ENCODE measurements at places on chromosomes 5 and 9. TPM values are rescaled to one million over a fixed set of nuclear protein-coding genes. Genes with fewer than 3 reads are reported as not detected.

Gene CSF1R
- total RNA-seq: not detected

Gene OTULIN
- 13.3 TPM for total RNA-seq

Gene KIF4B
- 0.26 TPM for total RNA-seq

Gene CDH9
- total RNA-seq: not detected

Gene CTXN3
- not detected for total RNA-seq

Gene ADRA1B
- under 0.01 TPM for total RNA-seq

Gene PAEP
- total RNA-seq: not detected

Gene FBXO10
- 17.6 TPM for total RNA-seq

Gene HTR1A
- not detected for total RNA-seq

Gene HAVCR2
- total RNA-seq: 0.64 TPM

Gene PCDHA4
- under 0.01 TPM for total RNA-seq

Gene TMEFF1
- 12.9 TPM for total RNA-seq

- no peak for DNase-seq
These were observed 202.6 kb downstream of the PIK3R1 start for GRCh38 chr5:68418201-68418600.

- no peak for DNase-seq
These were observed 33.1 kb upstream of the SPIN1 start for GRCh38 chr9:88355166-88355565.

GRCh38 chr5:19745247-19745646 is 242.8 kb downstream of the CDH18 start:
- no peak for DNase-seq

DNA sequence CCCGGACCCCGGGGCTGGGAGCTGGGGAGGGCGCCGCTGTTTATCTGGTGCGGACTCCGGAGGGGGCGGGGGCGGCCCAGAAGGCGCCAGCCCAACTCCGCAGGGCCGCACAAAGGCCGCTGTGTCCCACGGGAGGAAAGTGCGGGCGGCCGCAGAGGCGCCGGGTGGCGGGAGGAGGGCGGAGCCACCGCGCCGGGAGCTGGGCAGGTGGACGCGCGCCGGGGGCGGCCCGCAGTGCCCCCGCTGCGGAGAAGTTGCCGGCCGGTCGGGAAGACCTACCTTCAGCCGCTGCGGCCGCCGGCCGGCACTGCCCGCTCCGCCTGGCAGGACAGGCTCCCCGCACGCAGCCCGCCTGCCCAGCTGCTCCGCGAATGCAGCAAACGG is 43.6 kb downstream of the NACC2 start:
- no peak for DNase-seq

DNA sequence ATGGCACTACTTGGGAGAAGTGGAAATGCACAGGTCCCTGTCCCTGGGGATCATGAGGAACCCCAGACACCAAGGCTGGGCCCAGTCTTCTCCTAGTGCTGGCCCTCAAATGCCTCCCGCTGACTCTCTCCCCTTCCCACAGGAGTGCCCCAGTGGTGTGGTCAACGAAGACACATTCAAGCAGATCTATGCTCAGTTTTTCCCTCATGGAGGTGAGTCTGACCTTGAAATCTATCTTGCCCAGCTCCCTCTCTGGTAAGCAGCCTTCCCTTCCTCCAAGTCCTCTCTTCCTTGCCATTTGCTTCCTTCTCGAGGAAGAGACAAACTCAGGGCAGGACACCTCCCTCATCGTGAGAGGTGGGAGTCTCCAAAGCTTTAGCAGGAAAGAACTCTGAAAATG is 63.3 kb upstream of the GABRP start:
- DNase-seq: no peak

GRCh38 chr5:97751540-97751939 is 568.5 kb upstream of the RIOK2 start:
- DNase-seq: no peak

- DNase-seq: no peak
These were observed 55.8 kb upstream of the SHC3 start for GRCh38 chr9:89234205-89235067.

- DNase-seq: no peak
These were observed 14.5 kb downstream of the VAV2 start for GRCh38 chr9:133977421-133978201.

DNA sequence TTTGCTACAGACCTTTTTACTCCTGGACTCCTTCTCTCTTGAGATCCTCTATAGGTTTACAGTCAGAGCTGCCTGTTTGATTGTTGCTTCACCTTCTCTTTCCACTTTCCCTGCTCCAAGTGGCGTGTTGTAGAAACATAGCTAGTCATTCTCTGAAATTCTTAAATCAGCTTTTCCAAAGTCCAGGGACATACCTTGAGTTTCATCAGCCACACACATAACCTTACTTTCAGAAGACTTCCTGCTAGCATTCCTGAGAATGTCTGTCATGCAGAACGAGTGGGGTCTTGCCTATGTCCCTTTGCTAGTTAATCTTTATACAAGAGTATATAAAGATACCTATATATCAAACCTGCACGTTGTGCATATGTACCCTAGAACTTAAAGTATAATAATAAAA is 230.3 kb upstream of the ZNF462 start:
- no peak for DNase-seq

DNA sequence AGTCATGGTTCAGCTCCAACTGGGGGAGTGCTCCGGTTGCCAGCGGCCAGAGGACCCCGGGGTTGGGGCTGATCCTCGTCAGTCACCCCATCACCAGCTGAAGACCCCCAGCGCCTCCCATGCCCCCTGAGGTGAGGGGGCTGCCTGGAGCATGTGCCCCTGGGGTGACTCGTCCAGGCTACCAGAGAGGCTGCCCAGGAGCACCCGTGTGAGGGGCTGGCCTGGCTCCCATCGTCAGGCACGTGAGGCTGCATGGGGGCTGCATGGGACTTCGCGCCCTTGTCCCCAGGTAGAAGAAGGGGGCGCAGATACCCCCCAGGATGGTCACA is 46.4 kb upstream of the EGFL7 start:
- DNase-seq: no peak

GRCh38 chr9:130543859-130544258 is 35.5 kb upstream of the FUBP3 start:
- no peak for DNase-seq

DNA sequence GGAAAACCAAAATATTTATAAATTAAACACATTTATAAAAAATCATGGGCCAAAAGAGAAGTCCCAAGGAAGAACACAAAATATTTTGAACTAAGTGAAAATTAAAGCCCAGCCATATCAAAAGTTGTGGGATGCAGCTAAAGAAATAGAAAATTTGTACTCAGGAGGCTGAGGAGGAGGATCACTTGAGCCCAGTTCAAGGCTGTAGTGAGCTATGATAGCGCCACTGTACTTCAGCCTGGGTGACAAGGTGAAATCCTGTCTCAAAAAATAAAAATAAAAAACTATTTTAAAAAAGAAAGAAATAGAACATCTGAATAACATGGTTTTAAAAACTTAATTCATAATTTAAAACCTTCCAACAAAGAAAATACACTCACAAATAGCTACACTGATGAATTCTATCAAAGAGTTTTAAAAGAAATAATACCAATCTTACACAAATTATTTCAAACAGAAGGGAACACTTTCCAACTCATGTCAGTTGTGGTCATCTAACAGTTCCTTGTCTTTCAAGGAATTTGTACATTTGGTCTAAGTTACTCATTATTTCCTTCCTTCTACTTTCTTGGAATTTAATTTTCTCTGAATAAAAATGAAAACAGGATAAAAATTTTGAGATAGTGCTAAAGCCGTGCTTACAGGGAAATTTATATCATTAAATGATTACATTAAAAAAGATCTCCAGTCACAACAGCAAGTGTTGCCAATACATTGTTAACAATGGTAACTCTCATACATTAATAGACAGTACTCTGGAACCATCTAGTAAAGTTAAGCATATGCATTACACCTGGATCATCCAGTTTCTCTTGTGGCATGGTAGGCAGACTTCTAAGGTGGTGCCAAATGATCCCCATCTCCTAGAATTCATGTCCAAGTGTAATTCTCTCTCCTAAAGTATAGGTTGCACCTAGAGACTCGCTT is 17.8 kb downstream of the PTBP3 start:
- no peak for DNase-seq

- peak; percentile 48 for DNase-seq
These were observed 3.1 kb downstream of the EGFL7 start for GRCh38 chr9:136665704-136666371.

All from dermis microvascular lymphatic vessel endothelial cell (primary cell).